ENCODE measurements at places on chromosomes 6 and 20.

DNA sequence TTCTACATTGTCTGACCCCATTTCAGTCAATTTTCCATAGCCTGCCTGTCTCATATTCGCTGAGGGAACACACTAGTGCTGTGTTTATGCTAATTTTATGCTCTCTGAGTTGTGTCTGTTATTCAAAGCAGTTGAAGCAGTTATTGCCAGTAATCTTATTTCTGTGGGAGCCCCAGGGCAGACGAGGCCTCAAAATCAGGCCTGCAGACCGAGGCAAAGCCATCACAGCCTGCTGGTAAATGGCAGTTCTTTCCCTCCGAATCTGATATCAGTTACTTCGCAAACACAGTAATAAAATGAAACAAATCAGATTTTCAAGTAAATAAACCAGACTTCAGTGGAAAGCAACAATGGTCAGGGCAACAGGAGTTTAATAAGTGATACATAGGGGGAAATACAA, 508.4 kb downstream of the PKHD1 start:
- DNase-seq: no peak

- DNase-seq: no peak
Observed at GRCh38 chr6:107533415-107534059, 43.6 kb downstream of the SOBP start.

DNA sequence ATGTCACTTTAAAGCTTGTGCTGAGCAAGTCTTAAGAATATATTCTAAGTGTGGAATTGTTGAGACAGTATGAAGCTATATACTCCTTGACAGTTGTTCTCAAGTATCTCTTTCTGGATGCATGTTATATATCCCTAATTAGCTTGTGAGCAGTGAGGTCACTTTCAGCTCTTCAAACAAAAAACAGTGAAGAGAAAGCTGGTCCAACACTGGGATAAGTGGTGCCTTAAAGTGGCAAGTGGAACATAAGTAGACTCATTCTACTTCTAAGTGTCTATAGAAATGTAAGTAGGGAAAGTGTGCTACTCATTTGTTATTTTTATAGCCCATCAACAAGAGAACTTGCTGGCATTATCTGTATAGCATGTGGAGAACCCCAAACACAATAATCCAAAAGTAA, 133.1 kb upstream of the BACH2 start:
- no peak for DNase-seq

GRCh38 chr6:169097381-169097959, 156.2 kb downstream of the THBS2 start:
- DNase-seq: no peak

GRCh38 chr6:2353412-2354137, 108.2 kb upstream of the GMDS start:
- peak; percentile 70 for DNase-seq

DNA sequence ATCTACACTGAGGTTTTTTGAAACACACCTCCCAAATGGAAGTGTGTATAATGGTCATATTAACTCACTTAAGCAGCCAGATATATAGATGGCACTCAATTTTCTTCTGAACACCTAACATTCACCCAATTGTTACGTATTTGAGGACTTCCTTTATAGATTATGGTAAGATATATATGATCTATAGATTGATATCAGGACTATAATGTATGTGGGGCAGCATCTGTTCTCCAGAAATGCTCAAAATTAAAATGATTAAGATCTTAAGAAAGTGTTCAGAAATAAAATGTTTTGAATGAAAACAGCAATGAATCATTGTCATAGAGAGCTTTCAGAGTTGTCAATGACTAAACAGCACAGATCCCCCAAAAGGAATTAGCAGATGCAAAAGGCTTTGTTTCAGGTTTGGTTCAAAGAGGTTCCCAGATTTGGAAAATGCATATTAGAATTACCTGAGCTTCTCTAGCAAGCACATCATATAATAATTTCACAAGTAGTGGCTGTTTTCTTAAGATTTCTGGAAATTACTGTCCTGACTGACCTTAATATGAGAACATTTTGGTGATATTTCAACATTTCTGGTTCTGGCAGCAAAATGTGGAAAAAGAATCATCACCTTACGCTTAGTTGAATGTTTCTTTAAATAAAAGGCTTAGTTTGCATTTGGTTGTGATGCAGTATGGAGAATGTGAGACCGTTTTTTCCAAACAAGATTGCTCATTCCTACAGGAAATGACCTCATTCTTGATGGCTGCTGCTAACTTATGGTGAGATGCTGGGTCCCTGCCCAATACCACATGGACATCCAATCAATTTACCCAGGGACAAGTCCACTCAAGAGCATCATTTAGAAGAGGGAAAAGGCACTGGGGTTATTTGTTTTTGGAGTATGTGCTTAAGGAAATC, 31.5 kb downstream of the TRAF3IP2 start:
- no peak for DNase-seq

DNA sequence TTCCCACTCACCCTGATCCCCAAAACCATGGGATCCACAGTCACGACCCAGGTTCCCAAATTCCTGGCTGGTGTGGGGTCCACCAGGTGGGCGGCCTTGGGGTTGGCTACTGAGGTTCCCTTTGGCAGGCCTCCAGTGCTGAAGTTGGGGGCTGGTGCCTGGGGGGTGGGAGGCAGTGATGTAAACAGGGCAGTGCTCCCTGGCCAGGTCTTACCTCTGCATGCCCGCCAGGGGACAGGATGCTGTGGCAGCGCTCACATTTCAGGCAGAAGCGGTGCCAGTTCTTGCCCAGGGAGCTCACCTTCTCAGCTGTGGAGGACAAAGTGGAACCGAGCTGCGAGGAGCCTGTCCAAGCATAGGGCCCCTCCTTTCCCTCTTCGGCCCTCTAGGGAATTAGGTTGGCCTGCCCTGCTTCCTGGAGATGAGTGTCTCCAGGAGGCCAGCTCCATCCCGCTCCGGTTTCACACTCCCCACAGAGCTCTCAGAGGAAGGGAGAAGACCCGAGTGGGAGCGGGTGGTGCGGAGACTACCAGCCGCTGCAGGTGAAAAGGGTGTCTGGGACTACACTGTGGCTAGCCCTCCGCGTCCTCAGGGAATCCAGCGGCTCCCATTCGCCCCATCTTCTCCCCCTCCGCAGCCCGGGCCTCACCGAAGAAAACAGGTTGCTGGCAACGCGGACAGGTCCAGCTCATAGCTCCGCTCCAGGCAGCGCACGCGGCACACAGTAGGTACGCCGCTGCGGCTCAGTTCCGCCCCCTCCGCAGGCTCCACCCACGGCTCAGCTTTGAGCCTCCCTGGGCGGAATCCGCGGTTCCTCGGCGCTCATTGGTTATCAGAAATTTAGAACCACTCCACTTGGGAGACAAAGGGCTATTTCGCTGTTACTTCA, at the start of gene CRIP3:
Gene CRIP3, minus strand, starts transcription at position 726 of the 889 bp plus-strand sequence. Its CDS starts 34 bp downstream, at position 692.
- DNase-seq: no peak

DNA sequence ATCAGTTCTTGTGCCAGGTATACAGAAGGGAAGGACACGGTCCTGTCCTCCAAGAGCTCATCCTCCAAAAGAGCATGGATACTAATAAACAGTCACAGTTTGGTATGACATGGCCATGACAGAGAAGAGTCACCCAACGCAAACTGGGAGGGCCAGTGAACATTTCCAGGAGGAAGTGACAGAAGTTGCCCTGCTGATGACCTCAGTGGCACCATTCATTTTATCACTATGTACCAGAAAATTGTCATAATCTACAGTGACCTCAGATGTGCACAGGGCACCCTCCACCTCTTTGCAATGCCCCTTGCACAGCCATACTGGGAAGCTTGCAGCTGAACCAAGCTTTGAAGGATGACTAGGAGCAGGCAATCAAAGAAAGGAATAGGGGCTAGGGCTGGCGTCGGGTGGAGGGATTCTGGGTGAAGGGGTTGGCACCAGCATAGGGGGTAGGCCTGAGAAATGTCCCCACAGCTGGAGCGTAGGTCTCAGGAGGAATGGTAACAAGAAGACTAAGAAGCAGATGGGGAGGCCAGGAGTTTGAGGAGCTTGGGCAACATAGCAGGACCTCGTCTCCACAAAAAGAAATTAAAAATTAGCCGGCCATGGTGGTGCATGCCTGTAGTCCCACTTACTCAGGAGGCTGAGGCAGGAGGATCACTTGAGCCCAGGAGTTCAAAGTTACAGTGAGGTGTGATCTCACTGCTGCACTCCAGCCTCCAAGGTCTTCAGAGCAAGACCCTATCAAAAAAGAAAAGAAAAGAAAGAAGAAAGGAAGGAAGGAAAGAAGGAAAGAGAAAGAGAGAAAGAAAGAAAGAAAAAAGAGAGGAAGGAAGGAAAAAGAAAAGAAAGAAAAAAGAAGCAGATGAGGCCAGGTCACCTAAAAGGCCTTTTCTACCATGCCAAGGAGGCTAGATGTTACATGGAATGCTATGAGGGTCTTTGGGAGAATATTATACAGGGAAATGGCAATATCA, 65.3 kb upstream of the SNX9 start:
- DNase-seq: no peak

GRCh38 chr20:6680854-6681253, 86.6 kb upstream of the BMP2 start:
- no peak for DNase-seq

DNA sequence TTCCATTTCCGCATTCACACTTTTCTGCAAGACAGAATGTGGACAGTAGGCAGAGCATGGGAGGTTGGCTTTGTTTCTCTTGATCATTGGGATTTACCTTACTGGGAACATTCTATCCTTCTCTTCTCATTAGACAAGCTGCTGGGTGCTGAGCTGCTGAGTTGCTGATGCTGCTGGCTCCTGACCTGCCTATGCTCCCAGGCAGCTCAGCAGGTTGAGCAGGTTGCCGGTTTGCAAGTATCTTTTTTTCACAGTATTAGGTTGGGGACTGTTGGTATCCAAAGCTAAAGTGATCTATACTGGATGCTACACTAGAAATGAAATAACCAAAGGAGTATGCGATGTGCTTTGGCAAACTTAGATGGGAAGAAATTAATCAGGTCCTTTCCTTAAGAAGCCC, 23.7 kb upstream of the ADGRF4 start:
- DNase-seq: no peak

DNA sequence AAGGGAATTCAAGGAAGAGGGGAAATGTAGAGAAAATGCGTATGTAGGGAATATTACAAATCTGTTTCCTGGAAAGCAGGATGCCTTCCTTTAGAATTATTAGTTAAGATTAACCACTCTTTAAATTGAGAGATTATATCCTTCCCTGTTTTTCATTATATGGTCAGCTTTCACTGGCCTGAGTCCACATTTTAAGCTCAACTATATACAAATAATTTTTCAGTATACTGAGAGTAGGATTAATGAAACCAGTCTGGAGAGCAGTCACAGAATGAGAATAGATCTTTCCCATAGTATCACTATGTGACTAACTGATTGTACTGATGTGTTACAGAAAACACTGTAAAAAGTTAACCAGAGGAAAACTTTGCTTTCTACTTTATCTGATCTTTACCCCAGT, 306.3 kb downstream of the LAMA2 start:
- DNase-seq: no peak

DNA sequence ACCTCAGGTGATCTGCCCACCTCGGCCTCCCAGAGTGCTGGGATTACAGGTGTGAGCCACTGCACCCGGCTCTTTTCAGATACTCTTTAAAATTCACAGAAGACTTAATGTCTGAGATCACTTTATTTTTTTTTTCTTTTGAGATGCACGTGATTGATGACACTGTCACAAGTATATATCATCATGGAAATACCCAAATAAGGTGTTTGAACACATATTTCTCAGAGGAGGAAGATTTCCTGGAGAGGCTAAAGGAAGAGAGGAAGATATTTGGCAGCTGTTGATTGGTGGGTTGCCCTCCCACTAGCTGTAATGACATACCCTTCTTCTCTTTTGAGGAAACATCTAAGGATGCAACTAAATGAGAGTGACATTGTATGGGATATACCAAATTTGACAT, 225.9 kb upstream of the CITED2 start:
- no peak for DNase-seq

DNA sequence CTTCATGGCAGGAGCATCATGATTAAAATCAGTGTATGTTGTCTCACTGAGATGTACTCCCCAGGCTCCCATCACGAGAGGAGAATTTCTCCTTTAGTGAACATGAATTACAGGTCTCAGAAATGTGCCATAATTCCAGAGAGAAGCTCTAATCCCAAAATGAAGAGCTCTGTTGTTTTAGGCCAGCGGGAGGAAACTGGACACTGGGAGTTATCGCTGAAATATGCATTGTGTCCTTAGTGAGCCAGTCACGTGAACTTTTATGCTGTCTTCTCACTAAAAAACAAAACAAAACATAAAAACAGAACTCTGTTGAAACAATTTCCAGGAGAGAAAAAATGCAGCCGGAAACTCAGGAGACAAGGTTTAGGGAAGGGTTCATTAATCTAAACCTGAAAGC, 315.7 kb upstream of the NT5E start:
- no peak for DNase-seq

GRCh38 chr20:23029324-23029723, 5.8 kb upstream of the SSTR4 start:
- no peak for DNase-seq

DNA sequence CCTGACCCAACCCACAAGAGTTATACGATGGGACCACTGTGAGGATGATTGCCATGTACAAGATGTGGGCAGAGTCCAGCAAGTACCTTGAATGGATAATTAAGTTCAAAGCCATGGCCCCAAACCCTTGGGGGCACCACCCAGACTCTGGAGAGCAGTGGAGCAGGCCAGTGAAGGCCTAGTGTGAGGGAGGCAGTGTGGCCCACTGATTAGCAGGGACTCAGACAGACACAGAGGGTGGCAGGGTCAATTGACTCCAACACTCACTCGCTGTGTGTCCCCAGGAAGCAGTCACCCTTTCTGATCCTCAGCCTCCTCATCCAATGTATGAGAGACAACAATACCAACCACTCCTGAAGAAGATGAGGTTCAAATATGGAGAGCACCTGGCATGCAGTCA, 1.7 kb upstream of the BPIFA1 start:
- no peak for DNase-seq

DNA sequence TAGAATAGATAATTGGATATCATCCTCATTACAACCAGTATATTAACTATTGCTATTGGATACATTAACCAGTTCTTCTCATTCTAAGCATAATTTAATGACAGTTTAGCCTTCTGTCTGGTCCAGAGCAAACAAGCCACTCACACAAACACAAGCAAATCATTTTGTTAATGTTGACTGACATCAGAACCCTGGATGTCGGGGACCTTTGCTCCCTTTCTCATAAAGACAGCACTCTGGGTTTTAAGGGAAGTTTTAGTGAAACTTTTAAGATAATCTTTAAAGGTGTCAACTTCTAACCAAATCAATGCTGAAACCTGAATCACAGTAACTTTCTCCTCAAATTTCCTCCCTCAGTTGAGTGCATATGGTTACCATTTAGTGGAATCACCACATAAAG, 113.9 kb downstream of the PTPRK start:
- no peak for DNase-seq
